Hematopoietic multipotent progenitor cell treated with erythropoietin and hydrocortisone succinate and interleukin-3 and kit ligand, for 4 days (in vitro differentiated cells): ENCODE measurements at places on chromosomes 12 and 14.

- DNase-seq: no peak
Observed at GRCh38 chr14:104107611-104108569, 22.4 kb downstream of the ASPG start.

DNA sequence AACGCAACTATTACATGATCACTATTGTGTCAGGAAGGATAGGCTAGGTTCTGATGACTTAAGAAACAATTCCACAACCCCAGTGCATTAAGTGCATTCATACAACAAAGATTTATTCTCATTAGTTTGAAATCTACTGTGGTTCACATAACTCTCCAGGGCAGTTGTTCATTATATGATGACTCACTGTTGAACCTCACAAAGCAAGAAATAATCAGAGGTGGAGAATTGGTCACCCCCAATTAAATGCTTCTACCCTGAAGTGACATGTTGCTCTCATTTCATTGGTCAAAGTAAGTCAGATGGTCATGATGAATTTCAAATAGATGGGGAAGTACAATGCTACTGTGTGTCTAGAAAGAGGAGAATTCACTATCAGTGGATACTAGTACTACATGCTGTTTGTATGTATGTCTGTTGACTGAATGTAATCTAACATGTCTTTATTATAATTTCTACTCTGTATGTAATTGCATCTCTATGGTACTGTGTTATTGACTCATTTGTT, 6.1 kb upstream of the HELB start:
- no peak for DNase-seq

DNA sequence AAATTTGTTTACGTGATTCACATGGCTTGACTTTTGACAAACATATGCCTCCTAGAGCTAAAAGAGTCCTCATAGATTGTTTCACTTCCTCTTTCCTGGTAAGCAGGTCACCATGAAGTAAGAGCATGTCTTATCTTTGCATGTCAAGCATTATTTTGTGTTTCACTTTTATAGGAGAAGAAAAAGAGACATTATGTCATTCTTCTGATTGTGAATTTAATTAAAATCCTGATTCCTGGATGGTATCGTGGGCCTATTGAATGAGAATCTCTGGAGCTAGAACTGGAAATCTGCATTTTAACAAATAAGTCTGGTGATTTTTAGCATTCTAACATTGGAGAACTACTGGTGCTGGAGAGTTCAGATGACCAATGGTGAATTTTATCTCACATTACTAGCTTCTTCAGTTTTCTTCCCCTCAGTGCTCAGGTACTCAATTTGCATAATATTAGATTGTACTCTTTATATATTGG, 218.6 kb upstream of the ATP2B1 start:
- peak; percentile 86 for DNase-seq

GRCh38 chr14:60241091-60241490, 7.9 kb upstream of the PPM1A start:
- DNase-seq: no peak

DNA sequence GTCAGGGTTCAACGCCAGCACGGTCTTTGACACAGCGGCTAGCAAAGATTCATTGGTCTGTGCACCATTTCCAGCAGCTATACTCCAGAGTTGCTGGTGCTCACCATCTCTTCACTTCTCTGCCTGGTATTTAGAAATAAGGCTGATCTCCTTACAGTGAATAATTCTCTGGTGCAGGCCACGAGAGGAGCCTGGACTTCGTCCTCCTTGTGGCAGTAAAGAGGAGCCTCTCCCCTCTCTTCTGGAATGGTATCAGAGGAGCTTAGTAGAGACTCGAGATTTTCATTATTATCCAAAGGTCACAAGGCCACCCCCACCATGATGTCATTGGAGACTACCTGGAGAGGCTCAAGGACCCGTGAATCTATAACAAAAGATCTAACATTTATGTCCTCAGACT, 30.8 kb upstream of the BCL2L14 start:
- no peak for DNase-seq

- DNase-seq: peak; percentile 62
Observed at GRCh38 chr12:80415466-80415865, 28.6 kb upstream of the PTPRQ start.

DNA sequence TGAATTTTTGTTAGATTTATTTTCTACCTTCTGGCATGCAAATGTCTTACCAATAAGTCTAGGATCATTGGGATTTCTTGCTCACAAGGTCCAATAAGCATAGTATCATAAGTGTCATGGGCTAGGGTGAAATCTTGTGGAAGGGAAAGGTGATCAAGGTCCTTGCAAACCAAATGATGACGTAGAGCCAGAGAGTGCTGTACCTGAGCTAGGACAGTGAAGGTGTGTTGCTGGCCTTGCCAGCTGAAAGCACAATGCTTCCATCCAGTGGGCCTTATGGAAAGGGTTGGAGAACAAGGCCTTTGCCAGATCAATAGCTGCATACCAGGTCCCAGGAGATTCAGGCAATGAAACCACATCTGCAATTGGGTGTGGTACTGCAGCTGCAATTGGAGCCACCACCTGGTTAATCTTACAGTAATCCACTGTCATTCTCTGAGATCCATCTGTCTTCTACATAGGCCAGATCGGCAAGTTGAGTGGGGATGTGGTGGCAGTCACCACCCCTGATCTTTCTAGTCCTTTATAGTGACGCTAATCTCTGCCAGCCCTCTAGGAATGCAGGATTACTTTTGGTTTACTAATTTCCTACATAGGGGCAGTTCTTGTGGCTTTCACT, 208.9 kb upstream of the MYL2 start:
- no peak for DNase-seq

DNA sequence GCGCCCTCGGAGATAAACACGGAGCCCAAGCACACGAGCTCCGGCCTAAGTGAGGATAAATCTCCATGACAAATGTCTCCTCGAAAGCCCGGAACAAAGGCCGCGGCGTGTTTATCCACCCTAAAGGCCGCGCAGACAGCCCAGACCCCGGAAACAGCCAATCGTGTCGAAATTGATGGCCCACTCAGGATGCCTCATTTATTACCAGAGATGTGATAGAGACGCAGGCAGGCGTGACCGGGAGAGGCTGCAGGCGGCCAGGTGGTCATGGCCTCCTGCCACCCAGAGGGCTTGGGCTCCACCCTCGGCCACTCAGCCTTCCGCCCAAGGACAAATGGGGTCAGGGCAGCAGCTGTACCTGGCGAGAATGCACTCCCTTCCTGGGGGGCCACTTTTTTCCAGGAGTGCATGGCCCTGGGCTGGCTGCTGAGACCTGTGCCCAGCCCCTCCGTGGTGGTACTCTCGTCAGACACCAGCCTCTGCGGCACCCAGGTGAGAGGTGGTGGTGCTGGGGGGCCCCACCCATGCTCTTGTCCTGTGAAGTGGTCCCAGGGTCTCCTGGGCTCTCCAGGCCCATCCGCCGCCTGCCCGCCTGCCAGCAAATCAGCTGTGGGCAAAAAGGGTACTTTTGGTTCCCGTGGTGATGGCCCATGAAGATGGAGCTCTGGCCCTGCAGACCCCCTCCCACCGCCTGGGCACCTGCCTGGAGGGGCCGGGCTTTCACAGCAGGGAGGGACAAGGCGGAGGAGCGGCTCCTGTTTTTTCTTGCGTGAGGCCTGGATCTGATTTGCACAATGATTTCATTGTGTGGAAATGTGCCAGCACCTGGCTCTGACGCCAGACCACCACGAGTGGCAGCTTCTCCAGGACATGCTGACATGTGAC, 211.5 kb upstream of the C14orf180 start:
- no peak for DNase-seq

DNA sequence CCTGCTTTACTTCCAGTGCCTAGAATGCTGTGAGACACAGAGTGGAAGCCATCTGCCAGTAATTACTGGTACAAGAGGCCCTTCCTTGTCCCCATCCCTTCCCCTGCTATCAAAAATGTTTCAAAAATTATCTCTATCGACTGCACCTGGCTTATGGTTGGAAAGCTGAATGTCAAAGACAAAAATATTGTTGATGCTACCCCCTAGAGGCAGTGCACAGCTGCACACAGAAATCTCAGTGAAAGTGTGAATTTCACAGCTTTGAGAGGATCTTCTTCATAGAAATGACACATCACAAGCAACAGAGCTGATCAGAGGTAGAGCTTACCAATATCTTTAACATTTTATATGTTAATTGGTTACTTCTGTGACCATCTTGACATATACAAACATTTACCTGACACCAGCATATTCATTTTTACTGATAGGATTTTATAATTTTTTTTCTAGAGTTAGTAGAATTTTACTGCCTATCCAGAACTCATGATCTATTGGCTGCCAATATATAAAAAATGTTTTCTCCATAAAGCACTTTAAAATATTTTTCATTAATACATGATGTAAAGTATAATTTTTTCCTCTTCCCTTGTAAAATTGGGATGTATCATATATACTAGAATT, 138.0 kb downstream of the AACS start:
- peak; percentile 47 for DNase-seq
